Urinary bladder (tissue), 4 donors: ENCODE measurements at places on chromosomes 2 and 18.

- no peak for DNase-seq
These were observed 599.5 kb downstream of the KCNJ3 start for GRCh38 chr2:155298001-155298400.

DNA sequence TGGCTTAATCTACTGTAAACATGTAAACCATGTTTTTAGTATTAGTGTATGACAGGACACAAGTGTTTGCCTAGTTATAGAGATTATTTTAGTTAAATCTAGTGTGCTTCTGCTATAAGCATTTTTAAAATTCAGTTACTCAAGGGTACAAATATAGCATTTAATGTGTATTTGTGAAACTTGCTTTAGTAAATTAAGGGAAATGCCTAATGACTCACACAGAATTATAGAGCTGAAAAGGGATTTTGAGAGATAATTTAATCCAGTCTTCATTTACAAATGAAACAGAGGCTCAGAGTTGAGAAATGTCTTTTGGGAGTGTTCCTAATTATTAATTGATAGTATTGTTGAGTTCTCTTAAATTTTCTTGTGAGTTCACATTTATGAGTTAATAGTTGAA is 8.2 kb downstream of the ACTR3 start:
- DNase-seq = no peak

- DNase-seq = no peak
These were observed 7.7 kb downstream of the EVX2 start for GRCh38 chr2:176076063-176076462.

DNA sequence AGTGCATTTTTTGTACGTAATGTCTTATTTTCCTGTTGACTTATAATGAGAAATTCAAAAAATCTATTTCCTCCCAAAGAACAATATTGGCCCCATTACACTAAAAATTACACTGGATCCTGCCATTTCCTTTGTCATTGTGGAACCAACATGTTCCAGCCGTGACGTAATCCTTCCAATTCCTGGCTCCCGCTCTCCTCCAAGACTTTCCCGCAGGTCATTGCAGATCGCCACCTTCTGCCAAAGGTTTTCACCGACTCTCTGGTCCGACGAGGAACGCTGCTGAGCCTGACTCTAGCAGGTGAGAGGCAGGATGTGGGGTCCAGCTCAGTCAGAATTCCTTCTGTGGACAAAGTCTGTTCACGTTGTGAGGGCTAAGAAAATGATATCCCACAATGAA is 38.0 kb downstream of the PTGR3 start:
- no peak for DNase-seq

DNA sequence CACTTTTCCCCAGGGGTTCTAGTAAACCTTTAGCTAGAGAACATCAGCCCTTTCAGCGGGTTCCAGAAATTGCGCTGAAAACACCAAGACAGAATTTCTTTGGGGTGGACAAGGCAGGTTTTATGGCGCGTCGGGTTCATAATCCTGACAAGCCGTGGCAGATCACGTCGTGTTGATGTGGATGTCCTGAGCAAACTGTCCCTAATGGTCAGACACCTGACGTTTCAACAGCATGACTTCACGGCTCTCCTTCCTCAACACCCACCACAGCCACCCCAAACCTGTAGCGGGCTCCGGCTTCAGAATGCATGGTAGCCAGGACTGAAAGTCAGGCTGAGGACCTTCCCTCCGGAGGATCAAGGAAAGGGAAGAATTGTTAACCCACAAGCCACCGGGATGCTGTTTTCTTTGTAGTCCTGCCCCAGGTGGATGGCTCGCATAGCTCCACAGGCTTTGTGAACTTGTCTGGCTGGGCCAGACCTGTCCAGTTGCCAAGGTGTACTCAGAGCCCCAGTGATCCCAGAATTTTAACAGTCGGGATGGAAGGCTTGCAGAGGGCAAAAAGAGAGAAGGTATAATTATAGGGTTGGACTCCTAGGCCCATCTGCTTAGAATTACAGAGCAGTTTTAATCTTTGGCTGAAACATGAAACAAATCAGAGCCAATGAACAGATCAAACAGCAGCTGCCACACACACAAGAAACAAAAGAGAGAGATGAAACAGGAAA is 1.5 kb downstream of the APCDD1 start:
- no peak for DNase-seq

GRCh38 chr2:113791697-113792590 is 35.5 kb upstream of the SLC35F5 start:
- DNase-seq = no peak

DNA sequence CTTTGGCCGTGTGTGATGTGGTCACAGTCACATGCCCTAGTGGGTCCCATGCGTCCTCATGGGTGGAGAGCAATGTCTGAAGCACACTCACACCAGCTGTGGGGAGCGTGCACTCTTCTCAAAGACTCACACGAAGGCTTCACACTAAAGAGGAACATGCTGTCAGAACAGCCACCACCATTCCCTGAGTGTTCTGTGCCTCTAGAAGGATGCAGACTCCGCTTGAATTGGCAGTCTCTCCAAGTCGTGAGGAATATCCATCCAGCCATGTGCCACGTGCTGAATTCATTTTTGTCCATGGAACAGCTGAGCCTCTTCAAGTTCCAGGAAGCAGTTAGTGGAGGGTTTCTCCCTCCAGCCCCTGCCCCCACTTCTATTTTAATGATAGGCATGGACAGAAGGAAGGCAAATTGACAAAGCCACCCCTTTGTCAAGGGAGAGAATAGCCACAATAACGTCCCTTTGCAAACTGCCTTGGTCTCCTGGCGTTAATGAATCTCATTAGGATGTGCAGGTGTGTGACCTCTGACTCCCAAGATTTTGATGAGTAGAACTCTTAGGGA is 464.3 kb upstream of the ID2 start:
- no peak for DNase-seq

GRCh38 chr2:133937669-133938068 is 316.2 kb upstream of the MGAT5 start:
- DNase-seq = no peak

- no peak for DNase-seq
These were observed 110.9 kb downstream of the FAM210A start for GRCh38 chr18:13615432-13615861.
